ENCODE measurements at places on chromosomes 11 and 22. TPM values are rescaled to one million over a fixed set of nuclear protein-coding genes. Genes with fewer than 3 reads are reported as not detected.

The FAM111B gene
- total RNA-seq, result 7.2 TPM

The LRRC56 gene
- 3.5 TPM for total RNA-seq

The TBX1 gene
- total RNA-seq, result not detected

The DNHD1 gene
- total RNA-seq, result 6.5 TPM

The MMP13 gene
- total RNA-seq, result not detected

The MS4A12 gene
- not detected for total RNA-seq

The MS4A8 gene
- total RNA-seq, result not detected

The ANGPTL5 gene
- 0.23 TPM for total RNA-seq

The PLAAT3 gene
- total RNA-seq, result 14.1 TPM

The APOL6 gene
- 3.5 TPM for total RNA-seq

The DGAT2 gene
- 7.2 TPM for total RNA-seq

The CREB3L1 gene
- total RNA-seq, result 2.5 TPM

The SLN gene
- not detected for total RNA-seq

The HTR3B gene
- total RNA-seq, result 0.23 TPM

The TNKS1BP1 gene
- total RNA-seq, result 22.8 TPM

The CABP4 gene
- total RNA-seq, result 0.23 TPM

The PSMD13 gene
- 93.7 TPM for total RNA-seq

The EMID1 gene
- total RNA-seq, result 21.5 TPM

The PLAAT5 gene
- total RNA-seq, result 5.5 TPM

The ABTB2 gene
- total RNA-seq, result 4.8 TPM

The FAM227A gene
- 9.2 TPM for total RNA-seq

The UBE2L6 gene
- 51.4 TPM for total RNA-seq

The HPS4 gene
- total RNA-seq, result 34.4 TPM

The EIF3F gene
- total RNA-seq, result 167 TPM

The SYT8 gene
- not detected for total RNA-seq

The NLRP14 gene
- total RNA-seq, result 0.92 TPM

The USH1C gene
- 0.92 TPM for total RNA-seq

The GUCY1A2 gene
- total RNA-seq, result 97.8 TPM

The TBX10 gene
- not detected for total RNA-seq

The ANKRD49 gene
- 18.0 TPM for total RNA-seq

The FAM180B gene
- not detected for total RNA-seq

The DEAF1 gene
- 76.6 TPM for total RNA-seq

The SLC6A5 gene
- 0.23 TPM for total RNA-seq

The P4HA3 gene
- 0.46 TPM for total RNA-seq

The CHRNA10 gene
- total RNA-seq, result 0.92 TPM

The ALKBH8 gene
- 16.1 TPM for total RNA-seq

The HBE1 gene
- total RNA-seq, result 13.8 TPM

Measured in diencephalon (tissue), 1 donor.